ENCODE measurements at places on chromosomes 2 and 18.

- DNase-seq = no peak
Measured at GRCh38 chr2:235643680-235644511, 150.1 kb downstream of the AGAP1 start.

- DNase-seq = no peak
Measured at GRCh38 chr2:211228559-211228958, 672.2 kb downstream of the CPS1 start.

- DNase-seq = no peak
Measured at GRCh38 chr2:176826984-176827668, 385.5 kb upstream of the HNRNPA3 start.

DNA sequence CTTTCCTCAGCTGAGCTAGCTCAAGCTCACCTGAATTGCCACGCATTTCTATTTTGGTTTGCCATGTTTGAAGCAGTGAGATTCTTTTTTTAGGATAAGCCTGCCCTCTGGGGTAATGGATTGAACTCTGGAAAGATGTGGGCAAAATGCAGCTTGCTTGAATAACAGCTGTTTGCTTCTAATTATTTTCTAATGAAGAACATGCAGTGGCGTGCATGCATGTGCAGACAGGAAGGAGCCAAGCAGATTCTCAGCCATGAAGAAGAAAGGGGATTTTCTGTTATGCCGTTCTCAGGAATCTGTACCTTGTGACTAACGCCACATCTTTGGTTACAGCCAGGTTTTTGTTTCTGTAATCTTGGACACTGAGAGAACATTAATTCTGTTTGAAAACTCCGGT lies 171.2 kb downstream of the ANTXR1 start:
- no peak for DNase-seq

- DNase-seq = no peak
Measured at GRCh38 chr2:235171550-235172031, 219.8 kb downstream of the SH3BP4 start.

GRCh38 chr18:13376298-13376840 lies 157.8 kb downstream of the LDLRAD4 start:
- DNase-seq = no peak

DNA sequence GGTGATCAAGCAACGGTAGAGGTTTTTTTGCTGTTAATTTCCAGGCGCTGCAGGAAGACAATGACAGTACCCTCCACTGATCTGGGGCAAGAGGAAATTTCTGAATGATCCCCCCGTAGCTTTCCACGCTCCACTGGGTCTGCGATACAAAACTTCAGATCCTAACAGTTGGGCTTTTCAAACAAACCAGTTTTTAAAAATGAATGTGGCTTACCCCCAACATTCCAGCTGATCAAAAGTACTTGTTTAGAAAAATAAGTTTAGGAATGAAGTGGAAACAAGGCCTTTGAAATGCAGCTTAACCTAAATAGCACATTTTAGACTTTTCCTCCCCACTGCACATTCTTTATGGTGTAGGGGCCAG lies 5.7 kb downstream of the ZFP36L2 start:
- DNase-seq = no peak

DNA sequence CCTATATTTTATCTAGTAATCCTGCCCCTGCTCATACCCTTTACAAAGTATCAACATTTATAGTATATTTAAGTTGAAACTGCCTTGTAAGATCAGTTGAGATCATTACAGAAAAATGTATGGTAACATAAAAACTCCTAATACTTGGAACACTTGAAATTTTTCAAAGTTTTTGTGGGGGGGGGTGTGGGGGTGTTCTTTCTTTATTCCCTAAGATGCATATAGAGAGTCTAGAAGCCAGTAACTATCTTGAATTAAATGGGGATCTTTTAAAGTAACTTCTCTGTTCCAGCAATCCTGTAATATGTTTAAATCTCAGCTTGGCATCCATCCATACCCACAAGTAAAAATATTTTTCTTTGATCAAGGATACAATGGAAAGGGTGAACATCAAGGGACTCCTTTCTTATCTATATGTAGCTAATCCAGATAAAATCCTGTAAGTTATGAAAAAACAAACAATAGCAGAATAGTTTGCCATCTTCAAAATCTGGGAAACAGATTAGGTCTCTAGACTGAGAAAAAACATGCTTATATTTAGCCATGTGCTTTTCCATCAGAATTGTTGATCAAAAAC lies 455.3 kb downstream of the MEIS1 start:
- no peak for DNase-seq

- DNase-seq = no peak
Measured at GRCh38 chr2:201208563-201209252, 25.8 kb downstream of the CASP10 start.

DNA sequence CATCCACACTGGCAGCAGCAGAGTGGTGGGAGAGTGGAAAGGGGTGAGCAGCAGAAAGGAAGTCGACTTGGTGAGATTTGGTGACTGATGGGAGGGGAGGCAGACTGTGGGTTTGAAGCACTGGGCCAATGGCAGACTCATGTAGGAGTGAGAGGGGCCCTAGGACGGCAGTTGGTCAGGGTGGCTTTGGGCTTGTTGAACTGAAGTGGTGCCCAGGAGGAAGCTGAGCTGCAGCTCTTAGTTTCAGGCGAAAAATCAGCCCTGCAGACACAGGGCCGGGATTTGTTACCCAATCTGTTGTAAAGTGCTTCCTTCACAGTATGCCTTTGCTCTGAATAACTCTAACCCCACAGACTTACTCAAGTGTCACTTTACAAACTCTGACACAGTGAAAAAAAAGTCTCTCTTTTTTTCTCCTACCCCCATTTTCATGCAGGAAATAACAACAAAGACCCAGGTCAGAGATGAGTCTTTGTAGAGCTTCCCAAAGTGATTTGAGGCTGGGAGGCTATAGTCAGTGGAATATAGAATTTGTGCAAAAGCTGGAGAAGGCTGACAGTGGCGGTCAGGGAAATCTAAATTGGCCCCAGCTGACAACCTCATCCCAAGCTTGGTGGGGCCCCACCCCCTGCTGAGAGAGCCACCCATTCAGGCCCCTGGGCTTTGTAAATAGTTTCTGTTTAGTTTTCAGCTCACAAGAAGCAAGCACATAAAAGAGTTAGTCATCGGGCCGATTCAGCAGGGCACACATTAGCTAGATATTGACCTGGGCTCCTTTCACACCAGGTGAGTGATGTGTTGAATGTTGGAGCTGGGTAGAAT lies 226.9 kb downstream of the VAPA start:
- no peak for DNase-seq

GRCh38 chr2:199455545-199456382 lies 2.0 kb downstream of the SATB2 start:
- DNase-seq = peak; percentile 86
